ENCODE measurements at places on chromosomes 3 and 15.
A peak's percentile ranks its signal among the peaks of the same experiment; 100 is the strongest.

DNA sequence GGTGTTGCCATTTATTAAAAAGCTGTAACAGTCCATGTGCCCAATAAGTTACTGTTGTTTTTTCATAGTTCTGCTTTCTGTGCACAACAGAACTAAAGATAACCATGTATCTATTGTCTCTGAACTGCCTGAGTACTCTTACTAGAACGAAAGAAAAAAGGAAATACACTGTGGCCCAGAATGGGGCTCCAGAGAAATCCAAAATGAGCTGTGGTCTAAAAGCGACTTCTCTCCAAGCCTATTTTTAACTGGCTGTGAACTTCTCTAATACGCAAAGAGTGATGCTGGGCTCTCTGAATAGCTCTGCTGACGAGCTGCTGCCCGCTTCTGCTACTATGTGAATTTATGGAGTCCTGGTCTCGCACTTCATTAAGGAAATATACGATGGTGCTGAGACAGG is 56.2 kb upstream of the LPP start:
- DNase-seq: no peak

DNA sequence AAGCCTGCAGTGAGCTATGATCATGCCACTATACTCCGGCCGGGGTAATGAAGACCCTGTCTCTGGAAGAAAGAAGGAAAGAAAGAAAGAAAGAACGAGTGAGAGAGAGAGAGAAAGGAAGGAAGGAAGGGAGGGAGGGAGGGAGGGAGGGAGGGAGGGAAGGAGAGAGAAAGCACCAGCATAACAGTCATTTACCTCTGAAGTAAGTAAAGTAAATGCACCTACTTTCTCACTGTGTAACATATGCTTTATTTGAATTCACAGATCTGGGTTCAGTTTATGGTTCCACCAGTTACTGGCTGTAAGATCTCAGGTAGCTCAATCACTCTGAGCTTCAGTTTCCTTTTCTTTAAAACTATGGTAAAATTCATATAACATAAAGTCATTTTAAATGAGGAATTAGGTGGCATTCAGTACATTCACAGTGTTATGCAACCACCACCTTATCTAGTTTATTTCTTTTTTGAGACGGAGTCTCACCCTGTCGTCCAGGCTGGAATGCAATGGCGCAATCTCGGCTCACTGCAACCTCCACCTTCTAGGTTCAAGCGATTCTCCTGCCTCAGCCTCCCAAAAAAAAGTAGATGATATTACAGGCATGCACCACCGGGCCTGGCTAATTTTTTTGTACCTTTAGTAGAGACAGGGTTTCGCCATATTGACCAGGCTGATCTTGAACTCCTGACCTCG is 16.1 kb upstream of the RAD54L2 start:
- DNase-seq: no peak

GRCh38 chr15:33910741-33911140 is 57.6 kb upstream of the CHRM5 start:
- no peak for DNase-seq

- no peak for DNase-seq
These were observed 9.7 kb upstream of the SCAANT1 start for GRCh38 chr3:63921741-63922482.

- DNase-seq: no peak
These were observed 330.5 kb upstream of the CTDSPL start for GRCh38 chr3:37531066-37531720.

DNA sequence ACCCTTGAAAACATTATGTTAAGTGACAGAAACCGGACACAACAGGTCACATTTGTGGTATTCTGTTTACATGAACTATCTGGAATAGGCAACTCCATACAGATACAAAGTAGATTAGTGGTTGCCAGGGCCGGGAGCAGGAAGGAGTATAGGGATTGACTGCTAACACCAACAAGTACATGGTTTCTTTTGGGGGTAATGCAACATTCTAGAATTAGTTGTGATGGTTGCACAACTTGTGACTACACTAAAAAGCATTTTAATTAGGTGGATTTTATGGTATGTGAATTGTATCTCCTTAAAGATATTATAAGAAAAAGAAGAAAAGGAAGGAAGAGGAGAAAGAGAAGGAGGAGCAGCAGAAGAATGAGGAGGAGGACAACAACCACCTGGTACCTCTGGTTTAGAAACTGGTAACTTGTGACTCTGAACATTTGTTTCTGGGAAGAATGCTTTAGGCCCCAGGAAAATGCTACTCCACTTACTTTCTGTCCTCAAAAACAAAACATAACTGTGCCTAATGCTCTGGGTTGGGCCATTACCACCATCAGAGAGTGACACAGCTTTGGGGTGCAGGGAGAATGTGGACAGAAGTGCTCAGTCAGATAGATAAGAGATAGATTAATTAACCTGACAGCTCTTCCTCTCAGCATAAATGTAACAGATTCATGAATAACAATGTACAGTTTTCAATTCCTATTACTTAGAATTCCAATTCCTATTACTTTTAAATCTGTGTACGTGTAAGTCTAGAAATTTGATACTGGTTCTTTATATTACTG is 20.3 kb downstream of the SETMAR start:
- no peak for DNase-seq

DNA sequence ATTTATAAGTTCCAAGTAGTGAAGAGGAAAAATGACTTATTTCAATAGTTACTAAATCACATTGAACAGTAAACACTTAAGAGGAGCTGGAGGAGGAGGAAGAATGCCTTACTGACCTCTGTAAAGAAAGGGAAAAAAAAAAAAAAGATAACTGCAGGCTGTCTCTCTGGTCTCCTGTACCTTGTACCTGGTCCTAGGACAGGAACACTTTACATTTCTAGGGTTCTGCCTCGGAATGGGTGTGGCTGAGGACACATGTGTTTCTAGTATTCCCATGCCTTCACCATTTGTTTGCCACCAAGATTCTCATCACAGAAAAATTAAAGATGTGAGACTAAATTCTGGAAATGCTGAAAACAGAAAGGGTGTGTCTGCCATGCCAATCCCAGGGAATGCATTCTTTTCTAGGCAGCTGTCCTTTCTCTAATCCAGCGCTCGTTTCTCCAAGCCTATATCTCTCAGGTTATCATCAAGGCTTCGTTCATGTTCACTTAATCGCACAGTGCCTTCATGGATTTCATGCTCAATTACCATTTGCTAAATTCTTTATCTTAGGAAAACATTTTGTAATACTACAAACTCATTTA is 1208.3 kb downstream of the OTOL1 start:
- no peak for DNase-seq

GRCh38 chr3:5298453-5298852 is 110.9 kb downstream of the EDEM1 start:
- DNase-seq: no peak

GRCh38 chr15:41256577-41257038 is 25.5 kb downstream of the CHP1 start:
- no peak for DNase-seq

DNA sequence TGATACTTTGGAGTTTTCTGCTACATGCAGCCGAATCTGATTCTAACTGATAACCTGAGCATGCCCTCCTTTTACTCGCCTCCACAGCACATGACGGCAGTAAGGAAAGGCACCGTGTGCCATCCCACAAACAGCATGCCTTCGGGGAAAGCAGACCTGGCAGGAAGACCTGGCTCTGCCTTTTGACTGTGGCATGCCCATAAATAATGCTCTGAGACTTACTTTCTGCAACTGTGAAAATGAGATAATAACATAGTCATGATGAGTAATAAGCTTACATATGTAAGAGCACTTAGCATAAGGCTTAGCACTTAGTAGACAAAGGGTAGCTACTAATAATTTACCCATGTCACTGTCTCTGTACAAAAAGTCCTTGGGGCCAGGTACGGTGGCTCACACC is 32.9 kb downstream of the MTHFS start:
- no peak for DNase-seq

GRCh38 chr3:128620268-128620691 is 30.3 kb downstream of the RPN1 start:
- DNase-seq: no peak

DNA sequence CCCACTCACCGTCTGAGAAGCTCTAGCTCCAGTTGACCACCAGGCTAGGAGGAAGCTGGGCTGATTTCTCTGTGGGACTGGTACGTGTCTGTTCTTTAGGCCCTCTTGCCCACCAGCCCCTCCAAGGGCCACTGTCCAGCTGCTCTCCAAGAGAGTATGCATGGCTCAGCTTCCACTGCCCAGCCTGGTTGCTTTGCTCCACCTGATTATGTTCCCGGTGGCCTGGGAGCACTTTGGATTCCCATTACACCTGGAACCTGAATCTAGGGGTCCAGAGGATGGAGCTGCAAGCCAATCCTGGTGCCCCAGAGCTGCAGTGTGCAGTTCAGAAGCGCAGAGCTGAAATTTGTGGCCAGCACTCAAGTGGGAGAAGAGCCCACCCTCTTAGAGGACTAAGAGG is 402.1 kb upstream of the CNTN6 start:
- no peak for DNase-seq

GRCh38 chr3:4976109-4976508 is 3.1 kb upstream of the BHLHE40 start:
- peak; percentile 61 for DNase-seq

DNA sequence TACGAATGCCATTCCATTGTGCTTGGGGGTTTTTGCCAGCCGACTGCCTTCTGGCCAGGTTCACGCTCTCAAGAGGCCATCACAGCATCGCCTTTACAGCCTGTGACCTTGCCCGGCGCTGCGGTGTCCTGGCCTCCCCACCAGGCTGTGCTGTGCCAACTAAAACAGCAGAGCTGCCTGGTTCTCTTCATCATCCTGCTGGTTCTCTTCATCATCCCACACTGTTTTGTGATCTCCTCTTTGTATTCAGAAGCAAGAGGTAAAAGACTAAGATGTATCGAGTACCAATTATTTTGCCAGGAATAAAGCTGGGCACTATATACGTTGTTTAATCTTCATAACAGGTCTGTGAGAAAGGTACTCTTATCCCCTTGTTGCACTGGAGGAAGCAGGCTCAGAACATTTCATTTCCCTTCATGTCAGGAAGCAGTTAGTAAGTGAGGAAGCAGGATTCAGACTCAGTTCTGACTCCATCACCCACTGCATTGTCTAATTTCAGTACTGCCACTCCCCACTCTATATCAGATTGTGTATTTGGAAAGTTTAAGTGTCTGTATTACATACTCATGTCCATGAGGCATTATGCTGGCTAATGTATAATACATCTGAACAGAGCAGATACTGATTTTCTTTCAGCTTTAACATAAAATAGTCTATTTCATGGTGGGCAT is 92.7 kb downstream of the LRRC28 start:
- DNase-seq: peak; percentile 76

- peak; percentile 77 for DNase-seq
These were observed 10.9 kb downstream of the GNB5 start for GRCh38 chr15:52180196-52180835.

DNA sequence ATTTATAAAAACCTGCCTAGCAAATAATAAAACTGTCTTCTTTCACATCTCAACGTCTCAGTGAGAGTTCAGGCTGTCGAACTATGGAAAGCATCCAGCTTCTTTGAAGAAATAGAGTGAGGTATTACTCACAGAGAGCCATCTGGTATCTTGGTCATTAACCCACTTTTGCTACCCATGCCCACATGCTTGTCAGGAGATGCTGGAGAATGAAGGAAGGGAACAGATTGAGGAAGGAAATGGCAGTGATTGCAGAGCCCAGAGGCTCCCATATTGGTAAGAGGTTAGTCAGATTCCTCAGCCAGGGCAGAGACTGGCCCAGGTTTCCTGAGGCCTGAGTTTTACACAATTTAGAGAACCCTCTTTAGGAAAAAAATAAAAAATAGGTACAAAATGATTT is 119.1 kb downstream of the B3GALNT1 start:
- DNase-seq: no peak

GRCh38 chr15:89828281-89829145 is 13.9 kb upstream of the ANPEP start:
- DNase-seq: no peak

DNA sequence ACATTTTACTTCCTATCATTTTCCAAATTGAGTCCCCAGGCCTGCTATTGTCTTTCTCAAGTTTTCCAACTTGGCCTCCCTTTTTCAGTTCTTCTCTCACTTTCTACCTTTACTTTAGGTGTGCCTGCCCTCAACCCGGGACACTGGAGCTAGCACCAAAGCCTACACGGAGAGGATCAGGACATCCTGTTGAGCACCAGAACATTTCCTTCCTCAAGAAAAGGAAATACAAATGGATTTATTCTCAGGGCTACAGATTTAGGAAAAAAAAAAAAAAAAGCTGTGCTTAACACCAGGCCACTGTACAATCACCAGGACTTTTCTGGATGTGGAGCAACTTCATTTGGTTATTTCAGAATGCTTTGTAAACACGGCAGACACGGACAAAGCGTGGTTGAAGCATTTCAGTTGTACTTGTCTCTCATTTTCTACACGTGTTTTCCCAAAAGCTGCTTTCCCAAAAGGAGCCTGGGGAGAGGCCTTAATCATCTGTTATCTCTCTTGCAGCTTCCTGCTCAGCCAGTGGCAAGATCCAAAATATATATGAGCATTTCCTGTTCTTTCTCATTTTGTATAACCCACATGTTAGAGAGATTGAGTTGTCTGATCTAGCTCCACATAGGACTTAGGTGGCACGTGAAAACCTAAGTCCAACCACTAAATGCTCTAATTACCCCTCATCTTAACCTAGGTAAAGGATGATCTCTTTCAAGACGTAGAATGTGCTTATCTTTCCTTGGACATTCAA is 15.5 kb upstream of the ATP1B3 start:
- DNase-seq: no peak

DNA sequence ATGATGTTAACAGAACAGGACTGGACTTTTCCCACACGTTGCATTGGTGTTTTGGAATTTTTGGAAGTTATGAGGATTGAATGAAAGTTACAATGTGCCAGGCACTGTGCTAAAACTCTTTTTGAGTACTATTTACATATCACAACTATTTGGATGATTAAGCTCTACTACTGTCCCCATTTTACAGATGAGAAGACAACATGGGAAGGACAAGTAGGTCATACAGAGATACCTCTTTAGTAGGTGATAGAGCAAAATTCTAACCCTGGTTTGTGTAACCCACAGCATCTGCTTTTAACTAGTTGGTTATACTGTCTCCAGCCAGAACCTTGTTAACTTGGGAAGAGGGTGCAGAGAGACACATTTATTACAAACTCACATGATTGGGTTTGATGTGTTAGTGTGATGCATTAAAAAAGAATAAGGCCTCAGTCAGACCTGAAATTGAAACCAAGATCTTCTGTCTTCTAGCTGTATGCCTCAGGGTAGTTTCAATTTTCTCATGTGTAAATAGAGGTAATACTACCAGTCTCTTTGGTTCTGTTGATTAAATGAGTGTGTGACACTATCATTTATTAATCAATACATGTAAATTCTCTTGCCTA is 1.4 kb downstream of the NDUFB4 start:
- DNase-seq: no peak
